ENCODE measurements at places on chromosomes 13 and 19.

DNA sequence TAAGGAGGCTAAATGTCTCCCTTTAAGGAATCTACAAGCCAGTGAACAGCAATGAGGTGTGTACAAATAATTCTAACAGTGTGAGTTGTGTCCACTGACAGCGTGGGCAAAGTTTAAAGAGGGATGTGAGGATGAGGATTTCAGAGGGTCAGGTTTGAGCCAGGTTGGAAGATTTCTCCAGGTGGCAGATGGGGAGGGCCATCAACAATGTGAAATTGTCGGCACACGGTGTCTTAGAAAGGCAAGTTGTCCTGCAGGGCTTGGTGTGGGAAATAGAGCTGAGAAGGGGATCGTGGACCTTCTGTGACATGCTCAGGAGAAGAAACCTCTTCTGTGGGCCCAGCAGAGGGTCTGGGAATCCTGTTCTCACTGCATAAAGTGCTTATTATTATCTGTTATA lies 52.1 kb downstream of the ATP8A2 start:
- DNase-seq, result no peak

GRCh38 chr19:55451965-55452748 lies 9.1 kb upstream of the SHISA7 start:
- no peak for DNase-seq

- DNase-seq, result no peak
Measured at GRCh38 chr13:45138282-45138681, 18.0 kb downstream of the GTF2F2 start.

DNA sequence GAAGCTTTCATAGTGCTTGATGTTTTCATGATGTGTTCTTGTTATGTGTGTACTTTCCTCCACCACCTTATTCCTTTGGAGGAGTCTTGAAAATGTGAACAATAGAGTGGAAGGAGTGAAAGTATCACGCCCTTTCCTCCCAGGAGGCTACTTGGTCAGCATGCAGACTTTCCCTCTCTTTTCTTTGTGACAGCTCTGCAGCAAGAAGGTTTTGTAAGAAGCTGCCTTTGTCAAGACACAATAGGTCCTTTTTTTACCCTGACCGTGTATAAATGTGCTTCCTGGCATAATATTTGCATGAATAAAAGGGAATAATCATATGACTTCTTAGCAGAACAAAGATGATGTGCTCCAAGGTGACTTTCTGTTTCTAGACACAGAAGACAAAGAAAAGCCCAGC lies 882.6 kb upstream of the SLITRK5 start:
- DNase-seq, result no peak

DNA sequence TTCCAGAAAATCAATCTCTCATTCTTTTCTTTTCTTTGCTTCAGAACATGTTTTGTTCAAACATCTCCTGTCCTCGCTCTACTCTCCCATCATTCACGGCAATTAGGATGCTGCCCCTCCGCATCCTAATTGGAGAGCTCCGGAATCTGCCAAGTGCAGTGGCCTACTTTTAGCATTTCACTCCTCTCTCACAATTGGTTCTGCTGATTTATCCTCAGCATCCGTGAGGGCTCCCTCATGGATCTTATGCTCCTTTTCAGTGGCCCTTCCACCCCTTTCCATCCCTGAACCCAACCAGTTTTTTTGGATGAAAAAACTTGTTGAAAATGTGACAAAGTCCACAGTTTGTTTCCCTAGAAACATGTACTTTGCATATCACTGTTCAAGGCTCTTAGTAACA lies 22.4 kb downstream of the AMER2 start:
- DNase-seq, result no peak

DNA sequence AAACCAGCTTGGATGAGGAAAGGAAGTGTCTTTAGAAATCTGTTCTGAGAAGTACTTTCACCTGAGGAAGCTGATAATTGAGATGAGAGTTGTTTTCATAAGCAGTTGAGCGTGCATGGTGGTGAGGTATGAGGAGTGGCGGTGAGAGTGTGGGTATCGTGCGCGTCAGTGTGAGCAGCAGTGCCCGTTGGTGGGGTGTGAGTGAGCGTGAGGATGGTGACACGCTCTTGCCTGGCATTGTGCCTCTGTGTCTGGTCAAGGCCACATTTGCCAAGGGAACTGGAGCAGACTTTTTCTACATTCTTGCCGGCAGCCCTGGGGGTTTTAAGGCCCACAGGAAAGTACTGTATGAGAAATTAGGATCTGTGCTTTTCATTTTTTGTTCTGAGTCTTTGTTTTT lies 36.5 kb upstream of the TEX29 start:
- no peak for DNase-seq

- no peak for DNase-seq
Measured at GRCh38 chr13:59671881-59672280, 491.8 kb downstream of the DIAPH3 start.

DNA sequence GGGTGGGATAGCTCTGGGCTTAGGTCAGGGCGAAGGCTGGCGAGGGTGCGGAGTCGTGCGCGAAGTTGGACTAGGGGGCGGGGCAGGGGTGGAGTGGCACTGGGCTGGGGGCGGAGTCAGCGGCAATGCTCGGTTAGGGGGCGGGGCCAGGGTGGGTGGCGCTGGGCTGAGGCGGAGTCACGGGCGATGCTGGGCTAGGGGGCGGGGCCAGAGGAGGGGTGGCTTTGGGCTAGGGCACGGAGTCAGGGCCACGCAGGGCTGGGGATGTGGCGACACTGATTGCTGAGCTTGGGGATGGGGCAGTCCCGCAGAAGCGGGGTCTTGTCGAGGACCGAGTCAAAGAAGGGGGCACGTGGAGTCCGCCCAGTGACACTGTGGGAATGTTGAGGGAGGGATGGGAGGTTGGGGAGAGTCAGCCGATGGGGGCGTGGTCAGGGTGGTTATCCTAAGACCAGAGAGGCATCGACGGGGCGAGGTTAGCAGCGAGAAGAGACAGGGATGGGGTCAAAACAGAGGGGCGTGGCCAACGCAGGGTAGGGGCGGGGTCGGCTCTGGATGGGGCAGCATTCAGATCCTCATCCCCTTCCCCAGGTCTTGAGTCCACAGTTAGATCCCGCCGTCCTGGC lies 8.7 kb downstream of the HOMER3 start:
- peak; percentile 70 for DNase-seq
